Endothelial cell of umbilical vein (primary cell): ENCODE measurements at places on chromosomes 7 and 10. TPM values are rescaled to one million over a fixed set of nuclear protein-coding genes. Genes with fewer than 3 reads are reported as not detected.

Gene FXYD4
- polyA plus RNA-seq, result not detected in 2 replicates

DNA sequence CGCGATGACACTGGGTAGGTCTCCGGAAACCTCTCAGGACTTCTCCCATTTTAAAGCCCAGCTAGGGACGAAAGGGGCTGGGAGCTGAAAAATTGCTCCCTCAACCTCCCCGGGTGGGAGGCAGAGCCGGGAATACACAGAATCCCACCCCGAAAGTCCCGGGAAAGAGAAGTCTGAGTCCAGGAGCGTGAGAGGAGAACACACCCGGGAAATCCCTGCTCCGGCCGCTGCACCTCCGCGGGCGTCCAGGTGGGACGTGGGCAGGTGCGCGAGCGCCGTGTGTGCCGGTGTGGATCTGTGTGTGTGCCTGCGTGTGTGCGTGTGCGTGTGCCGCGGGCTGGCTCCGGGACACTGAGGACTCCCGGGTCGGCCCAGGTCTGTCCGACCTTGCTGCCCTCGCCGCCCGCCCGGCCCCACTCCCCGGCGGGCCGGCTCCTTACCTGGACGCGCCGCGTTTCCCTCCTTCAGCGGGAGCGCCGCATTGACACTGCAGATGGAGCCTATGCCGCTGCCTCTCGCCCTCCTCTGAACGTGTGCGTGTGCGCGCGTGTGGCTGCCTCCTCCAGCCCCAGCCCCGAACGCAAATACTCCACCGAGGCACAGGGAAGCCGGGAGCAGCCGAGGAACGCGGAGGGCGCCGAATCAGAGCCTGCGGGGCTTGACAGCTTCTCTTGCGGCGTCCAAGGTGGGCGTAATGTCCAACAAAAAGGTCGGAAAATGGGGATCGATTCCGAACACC lies at the start of gene PLXNA4:
TSS of gene PLXNA4 (minus strand) at position 489 of the 739 bp plus-strand sequence. CDS start 67,777 bp downstream, outside the sequence.
- peak; percentile 32 for DNase-seq

GRCh38 chr10:129135624-129136023 lies 331.4 kb upstream of the MGMT start:
- DNase-seq, result no peak

Gene MTERF1
- 1.7 and 3.1 TPM in 2 replicates for polyA plus RNA-seq

- no peak for DNase-seq
Observed at GRCh38 chr10:26628395-26628794, 69.1 kb upstream of the PDSS1 start.

GRCh38 chr7:101172854-101173751 lies 7.0 kb downstream of the NAT16 start:
- DNase-seq, result peak; percentile 27

Gene HTR5A
- polyA plus RNA-seq, result not detected in 2 replicates

- DNase-seq, result no peak
Observed at GRCh38 chr10:1651270-1651966, 85.9 kb downstream of the ADARB2 start.

Gene EN2
- not detected in 2 replicates for polyA plus RNA-seq

- no peak for DNase-seq
Observed at GRCh38 chr7:149291781-149292461, 29.9 kb downstream of the ZNF783 start.

DNA sequence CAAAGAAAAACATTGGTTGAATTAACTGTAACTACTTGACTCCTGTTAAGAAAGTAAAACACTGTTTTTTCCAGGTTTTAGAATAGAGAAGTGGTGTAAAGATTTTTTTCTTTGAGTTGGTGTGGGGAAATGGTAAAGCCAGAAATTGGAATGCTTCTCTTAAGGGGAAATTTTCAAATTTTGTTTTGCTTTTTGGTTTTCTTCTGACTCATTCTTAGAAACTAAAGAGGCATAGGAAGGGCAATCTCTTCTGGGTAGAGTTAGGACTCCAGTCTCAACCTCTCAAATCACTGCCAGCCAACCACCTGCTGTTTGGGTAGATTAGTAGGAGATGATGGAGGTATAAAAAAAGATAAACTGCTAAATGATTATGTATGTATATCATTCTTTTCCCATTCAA lies 47.7 kb upstream of the STRIP2 start:
- no peak for DNase-seq

GRCh38 chr10:35268791-35269257 lies 67.5 kb upstream of the CCNY start:
- no peak for DNase-seq

DNA sequence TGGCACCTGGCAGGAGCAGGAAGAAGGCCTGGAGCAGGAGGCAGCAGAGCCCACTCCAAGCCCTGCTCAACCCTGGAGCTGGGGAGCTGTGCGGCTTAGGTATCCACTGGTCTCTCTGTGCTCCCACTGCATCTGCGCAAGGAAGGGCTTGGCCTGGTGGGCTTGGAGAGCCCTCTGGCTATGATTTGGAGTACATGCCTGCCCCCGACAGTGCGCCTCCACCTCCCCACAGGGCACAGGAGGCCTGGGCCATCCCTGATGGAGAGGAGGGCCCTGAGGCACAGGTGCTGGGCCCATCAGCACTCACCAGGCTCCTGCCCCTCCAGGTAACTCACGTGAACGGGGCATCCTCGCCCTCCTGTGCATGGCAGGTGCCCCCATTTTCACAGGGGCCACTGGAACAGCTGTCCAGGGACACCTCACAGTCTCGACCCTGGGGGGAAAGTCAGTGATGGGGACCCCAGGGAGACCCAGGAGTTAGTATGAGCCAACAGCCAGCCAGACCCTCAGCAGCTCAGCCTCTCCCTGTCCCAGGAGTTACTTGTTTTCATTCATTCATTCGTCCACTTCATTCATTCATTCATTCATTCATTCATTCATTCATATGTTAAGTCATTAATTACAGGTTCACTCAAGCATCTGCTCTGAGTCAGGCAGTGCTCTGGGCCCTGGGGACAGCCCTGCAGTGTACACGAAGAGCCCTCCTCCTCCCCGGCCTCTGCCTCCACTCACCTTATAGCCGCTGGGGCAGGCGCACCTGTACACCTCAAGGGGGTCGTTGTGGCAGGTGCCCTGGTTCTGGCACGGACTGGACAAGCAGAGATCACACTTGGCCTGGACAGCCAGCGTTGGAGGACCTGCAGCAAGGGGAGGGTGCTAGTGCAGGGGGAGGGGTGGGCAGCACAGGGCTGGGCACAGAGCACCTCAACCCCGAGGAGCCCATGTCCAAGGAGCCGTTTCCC lies 167.2 kb downstream of the SLIT1 start:
- DNase-seq, result no peak

DNA sequence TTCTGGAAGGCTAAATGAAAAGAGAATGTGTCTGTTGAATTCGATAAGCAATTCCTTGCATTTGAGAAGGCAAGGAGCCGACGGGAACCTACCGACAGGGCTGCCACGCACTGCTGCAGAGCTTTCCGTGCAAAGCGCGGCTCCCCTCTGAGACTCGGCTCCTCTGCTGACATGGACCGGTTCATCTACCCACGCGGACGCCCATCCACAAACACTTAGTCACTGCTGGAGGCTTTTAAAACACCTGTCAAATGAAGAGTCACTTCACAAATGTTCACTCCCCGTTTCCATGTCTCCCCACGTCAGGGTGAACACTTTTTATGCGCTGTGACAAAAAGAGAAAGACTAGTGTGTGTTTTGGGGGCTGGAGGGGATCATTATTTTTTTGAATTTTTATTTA lies 32.0 kb downstream of the AMZ1 start:
- no peak for DNase-seq

DNA sequence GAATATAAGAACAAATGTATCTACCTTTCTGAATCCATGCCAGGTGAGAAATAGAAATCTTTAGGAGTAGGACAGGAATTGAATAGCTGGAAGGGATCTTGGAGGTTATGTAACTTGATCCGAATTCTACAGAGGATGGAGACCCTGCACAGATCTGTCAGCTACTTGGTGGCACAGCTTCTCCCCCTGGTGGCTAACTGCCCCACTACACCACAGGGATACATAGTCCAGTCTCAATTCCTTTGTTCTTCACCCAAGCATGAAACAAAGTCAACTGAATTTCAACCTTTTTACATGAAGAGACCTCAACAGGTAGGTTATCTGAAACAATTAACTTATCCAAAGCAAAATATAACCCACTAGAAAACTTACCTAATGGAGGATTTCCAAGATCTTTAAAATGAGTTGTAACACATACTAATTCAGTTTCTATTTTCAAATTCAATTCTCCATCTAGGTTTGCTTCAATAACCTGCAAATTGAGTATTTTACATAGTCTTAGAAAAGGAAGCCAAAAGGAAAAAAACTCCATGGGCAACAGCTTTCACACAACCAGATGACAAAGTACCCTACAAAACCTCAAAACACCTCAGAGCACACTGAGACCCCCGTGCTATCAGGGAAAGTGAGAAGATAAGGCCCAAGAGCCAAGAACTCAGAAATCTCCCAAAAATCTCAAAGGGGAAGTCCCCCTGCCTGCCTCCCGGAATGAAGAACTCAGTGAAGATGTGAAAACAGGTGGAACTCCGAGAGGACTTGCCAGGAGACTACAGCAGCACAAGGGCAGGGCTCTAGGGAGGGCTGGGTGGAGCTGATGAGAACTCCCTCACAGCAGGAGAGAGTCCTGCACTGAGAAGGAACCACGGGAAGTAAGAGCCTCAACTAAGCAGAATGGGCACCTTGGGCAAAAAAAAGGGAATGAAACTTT lies 10.3 kb downstream of the HUS1 start:
- peak; percentile 90 for DNase-seq

Gene TLX1
- 0.10 TPM in 1 of 2 replicates, not detected in the other for polyA plus RNA-seq

DNA sequence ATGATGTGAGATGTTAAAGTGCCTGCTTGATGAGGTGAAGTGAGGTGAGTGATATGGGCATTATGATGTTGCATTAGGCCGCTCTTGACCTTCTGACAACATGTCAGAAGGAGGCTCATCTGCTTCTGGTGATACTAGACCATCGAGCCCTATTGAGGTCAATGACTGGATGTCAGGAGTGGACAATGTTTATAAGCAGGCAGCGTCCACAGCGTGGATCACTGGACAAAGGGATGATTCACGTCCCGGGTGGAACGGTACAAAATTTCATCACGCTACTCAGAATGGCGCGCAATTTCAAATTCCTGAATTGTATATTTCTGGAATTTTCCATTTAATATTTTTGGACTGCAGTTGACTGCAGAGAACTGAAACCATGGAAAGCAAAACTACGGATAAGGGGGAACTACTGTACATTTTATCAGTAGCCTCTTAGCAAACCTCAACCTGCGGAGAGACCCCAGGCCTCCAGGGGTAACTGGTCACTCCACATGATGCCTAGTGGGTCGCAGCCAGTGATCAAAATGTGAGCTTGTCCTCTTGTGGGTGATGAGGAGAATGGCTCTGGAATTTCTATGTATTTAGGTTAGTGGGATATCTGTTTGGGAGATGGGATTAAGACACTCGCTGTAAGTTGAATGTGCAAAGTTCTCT lies 5.7 kb upstream of the ZCCHC24 start:
- no peak for DNase-seq

GRCh38 chr7:48250441-48250951 lies 79.2 kb downstream of the ABCA13 start:
- peak; percentile 84 for DNase-seq

GRCh38 chr10:44242091-44242490 lies 142.8 kb downstream of the CXCL12 start:
- DNase-seq, result no peak

DNA sequence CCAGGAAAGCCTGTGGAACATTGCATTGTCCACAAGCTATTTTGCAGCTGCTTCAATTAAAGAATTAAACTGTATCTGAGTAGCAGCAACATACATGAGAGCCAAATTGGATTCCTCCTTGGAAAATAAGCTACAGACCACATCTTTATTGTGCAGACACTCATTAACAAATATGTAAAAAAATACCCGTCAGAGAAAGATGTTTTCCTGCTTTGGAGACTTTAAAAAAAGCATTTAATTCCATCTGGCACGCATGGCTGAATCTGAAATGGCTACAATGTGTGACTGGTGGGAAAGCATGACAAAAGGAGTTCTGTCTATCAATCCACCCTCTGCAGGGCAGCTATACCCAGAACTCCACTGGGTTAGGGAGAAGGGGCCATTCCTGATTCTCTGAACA lies 73.1 kb upstream of the HPS1 start:
- DNase-seq, result no peak

DNA sequence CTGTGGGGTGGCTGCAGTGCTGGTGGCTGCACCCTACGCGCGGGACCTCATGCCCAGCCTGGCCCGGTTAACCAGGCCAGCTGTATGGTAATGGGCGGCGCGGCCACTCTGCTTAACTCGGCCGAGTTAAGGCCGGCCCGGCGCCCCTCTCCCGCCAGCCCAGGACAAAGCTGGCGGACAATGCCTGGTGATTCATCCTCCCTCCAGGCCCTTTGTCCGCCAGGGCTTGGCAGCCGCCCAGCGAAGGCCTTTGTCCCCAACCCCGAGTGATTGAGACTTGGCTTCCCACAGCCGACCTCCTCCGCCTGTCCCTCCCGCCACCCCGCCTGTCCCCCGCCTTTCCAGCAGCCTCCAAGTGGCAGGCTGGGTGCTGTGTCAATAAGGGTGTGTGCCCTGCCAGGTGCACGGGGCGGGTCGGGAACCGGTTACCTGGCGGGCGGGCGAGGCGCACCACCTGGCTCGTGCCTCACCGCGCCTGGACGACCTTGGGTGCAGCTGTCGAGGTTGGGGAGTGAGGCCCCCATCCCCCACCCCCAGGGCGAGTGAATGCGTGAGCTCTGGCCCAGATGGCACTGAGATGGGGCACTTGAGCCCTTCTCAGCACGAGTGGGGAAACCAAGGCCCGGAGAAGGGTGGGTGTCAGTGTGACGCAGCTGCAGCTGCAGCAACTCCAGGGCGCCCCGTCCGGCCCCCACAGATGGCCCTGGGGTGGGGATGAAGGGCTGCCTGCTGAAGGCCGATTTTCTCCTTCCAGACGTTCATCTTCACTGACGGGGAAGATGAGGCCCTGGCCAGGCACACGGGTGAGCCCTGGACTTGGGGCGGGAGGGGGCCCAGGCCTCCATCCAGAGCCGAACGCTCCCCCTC lies 4.6 kb downstream of the LFNG start:
- peak; percentile 83 for DNase-seq

DNA sequence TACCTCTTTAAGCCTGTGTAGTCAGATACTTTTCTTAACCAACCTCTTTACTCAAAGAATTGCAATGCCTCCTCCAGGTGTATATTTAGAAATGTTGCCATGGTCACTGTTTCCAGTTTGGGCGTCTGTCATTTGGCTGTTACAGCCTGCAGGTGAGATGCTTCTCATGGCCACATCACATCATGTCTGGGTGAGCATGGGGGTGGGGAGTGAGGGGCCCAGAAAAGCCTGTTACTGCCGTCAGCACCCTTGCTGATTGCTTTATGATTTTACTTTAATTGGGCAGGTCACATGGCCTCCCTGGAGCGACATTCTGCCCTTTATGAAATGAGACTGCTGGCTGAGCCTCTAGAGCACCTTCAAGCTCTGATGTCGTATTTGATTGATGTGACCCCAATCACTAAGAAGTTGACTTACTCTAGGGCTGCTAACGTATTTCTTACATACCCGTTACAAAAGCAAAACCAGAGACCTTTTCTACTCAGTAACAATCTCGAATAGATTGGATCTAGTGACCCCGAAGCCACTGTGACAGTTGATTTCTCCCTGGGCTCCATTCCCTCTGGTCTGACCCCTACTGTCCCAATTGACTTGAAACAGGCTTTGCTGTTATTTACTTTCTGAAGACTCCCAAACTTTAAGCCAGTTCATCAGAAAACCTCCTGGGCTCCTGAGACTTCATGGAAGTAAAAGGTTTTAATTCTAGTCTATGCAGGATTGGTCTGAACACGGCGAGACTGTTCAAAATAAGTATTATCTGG lies 60.7 kb downstream of the OTUD1 start:
- no peak for DNase-seq

Gene RRP12
- polyA plus RNA-seq, result 11.9 and 13.6 TPM in 2 replicates
